ENCODE measurements at places on chromosomes 11 and 22.

- DNase-seq, result no peak
These were observed 115.9 kb downstream of the TRIM29 start for GRCh38 chr11:120021978-120022377.

GRCh38 chr11:120633616-120634393 is 122.3 kb downstream of the GRIK4 start:
- DNase-seq, result no peak

- DNase-seq, result no peak
These were observed 66.9 kb downstream of the LRRC4C start for GRCh38 chr11:41392596-41392995.

DNA sequence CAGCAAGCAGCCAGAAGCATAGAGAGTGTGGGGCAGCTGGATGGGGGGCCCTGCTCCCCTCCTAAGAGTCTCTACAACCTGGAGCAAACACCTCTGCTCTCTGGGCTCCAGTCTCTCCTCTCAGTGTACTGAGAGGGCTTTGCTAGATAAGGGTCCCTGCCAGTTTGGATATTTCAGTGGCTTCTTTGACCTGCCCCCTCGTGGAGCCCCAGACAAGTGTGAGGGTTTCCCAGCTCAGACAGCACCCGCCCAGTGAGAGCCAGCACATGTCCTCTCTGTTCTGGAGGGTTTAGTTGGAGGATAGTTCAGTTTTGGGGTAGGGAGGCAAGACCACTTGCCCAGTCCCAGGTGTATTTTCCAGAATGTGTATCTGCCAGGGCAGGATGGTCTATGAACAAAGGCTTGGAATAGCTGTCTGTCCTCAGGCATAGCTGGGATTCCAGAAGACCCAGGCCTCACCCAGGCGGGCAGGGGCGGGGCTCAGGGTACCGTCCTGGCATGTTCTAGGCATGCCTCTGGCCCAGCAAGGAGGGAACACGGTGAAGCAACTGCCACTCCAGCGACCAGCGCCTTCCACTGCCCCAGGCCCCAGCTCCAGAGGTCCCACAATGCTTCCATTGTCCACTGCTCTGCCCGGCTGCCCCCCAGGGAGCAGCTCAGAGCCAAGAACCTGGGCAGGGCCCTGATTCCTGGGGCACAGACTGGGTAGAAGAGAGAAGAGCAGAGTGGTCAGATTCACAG is 7.5 kb upstream of the MICALL1 start:
- peak; percentile 22 for DNase-seq

DNA sequence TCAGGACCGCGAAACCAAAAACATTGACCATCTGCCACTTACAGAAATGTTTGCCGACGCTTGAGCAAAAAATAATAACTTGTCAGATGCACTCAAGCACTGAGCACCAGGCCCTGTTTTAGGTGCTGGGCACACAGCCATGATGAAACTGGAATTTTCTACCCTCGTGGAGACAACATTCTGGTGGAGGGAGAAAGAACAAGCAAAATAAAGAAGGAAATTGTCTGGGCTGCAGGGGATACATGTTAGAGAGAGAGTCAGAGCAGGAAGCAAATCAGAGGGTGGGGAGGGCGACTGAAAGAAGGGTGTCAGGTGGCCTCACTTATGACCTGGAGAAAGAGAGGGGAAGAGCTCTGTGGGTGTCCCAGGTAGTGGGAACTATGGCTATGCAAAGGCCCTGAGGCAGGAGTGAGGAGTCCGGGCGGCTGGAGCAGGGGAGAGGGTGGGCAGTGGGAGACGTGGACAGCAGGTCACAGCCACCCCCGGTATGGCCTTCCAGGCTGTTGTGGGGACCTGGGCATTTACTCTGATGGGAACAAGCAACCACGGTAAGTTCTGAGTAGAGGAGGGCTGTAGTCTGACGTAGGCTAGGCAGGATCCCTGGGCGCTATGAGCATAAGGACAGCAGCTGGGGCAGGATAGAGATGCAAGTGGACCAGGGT is 78.8 kb downstream of the MYEOV start:
- DNase-seq, result no peak

DNA sequence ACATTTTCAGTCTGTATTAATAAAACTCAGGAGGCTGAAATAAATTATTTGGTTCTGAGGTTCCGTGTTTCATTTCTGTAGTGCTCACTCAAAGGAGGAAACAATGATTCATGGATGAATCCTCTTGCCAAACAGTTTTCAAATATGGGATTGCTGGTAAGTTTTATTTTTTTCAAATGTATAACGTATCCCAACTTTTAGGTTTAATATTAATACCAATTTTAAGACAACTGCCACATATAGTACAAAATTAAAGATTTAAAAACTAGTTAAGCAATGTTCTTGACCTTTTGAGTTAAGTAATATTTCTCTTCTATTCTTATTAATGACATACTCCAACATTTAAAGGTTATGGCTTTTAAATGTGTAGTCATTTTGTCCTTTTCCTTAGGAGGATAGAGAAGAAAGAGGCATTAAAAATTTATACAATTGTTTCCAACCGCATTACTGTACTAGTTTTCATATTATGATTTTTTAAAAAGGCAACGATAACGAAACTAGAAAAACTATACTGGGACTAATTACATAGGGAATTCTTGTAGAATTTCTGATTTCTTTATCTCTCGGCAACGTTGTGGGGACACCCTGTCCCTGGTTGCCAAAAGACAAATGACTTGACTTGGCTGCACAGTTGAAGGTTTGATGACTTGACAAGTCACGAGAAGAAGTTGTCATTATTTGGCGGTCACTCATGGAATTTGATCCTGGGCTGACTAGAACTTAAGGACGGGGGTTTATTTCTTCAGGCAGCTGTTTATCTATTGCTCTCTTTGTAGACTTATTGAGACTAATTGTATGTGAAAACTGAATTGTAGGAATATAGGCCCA is 69.1 kb upstream of the ADSL start:
- DNase-seq, result peak; percentile 60

DNA sequence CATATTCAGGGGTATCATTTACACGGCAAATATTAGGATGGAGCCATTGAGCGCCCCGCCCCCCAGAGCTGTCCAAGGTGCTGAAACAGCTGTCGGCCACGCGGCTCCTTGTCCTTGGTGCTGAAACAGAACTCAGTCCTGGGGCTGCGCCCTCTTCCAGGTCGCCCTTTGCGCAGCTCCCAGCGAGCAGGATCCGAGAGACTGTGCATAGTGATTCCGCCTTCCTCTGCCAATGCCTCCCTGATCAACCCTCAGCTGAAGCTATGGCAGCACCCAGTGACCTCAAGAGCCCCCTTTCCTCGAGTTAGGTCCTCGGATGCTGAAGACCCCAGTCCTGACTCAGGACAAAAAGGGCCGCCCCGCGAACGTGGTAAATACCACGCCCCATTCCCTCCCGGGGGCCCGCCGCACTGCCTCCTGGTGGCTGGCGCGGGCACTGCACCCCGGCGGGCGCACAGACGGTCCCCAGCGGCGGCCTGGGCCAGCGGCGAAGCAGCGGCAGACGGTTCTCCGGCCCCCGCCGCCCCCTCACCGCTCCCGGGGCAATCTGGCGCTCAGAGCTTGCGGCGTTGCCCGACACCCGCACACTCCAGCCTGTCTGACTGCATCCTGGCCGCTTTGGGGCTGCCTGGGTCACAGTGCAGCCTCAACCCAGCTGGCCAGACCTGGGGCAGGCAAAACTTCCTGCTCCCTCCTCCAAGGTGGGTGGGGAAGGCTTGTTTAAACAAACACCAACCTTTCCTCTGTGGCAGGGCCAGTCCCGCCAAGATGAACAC is 13.4 kb downstream of the SYT7 start:
- peak; percentile 58 for DNase-seq

DNA sequence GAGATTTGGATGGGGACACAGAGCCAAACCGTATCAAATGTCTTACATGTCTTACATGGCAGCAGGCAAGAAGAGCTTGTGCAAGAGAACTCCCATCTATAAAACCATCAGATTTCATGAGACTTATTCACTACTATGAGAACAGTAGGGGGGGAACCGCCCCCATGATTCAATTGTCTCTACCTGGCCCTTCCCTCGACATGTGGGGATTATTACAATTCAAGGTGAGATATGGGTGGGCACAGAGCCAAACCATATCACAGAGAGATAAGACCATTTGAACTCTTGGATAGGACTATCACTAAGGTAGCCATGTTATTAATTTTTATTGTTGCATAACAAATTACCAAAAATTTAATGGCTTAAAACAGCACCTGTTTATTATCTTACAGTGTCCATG is 611.7 kb downstream of the SOX6 start:
- no peak for DNase-seq

DNA sequence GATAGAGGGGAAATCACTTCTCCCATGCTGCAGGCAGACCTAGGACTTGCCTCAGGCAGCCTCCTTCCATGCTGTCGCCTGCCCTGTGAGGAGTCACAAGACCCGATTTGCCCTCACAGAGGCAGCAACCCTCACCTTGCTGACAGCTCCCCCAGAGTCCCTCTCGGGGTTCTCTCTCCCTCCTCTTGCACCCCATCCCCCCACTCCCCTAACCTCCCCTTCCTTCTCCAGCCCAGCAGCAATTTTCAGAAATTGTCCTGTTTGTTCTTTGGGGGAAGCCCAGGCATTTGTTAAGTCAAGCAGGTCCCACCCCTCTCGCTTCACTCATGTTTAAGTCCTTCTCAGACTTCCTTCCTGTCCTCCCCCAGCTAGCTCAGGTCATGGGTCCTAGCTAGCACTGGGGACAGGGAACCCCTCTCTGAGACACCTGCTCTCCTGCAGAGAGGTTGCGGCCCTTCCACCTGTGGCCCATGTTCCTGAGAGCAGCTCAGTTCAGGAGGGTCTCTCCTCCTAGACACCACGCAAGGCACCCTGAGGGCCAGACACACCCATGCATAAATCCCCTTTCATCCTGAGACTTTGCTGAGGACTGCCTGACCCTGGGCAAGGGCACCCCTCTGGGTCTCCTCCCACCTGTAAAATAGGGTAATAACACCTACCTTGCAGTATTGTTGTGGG is 6.3 kb upstream of the FXYD2 start:
- no peak for DNase-seq

GRCh38 chr11:8346157-8346755 is 82.6 kb upstream of the LMO1 start:
- no peak for DNase-seq

DNA sequence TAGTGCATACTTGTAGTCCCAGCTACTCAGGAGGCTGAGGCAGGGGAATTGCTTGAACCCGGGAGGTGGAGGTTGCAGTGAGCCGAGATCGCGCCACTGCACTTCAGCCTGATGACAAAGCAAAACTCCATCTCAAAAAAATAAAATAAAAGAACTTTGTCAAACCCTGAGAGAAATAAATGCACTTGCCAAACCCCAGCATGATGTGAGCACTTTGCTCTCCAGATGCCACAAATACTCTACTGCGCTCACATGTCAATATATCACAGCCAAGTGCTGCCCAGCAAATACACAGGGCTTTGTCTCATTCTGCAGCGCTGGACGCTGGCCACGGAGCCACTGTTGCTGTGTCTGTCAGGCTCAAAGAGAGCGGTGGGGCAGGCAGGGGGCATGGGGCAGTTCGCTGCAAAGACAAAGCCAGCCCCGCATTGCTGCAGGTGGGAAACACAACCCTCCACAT is 45.1 kb downstream of the AHNAK start:
- DNase-seq, result peak; percentile 58

DNA sequence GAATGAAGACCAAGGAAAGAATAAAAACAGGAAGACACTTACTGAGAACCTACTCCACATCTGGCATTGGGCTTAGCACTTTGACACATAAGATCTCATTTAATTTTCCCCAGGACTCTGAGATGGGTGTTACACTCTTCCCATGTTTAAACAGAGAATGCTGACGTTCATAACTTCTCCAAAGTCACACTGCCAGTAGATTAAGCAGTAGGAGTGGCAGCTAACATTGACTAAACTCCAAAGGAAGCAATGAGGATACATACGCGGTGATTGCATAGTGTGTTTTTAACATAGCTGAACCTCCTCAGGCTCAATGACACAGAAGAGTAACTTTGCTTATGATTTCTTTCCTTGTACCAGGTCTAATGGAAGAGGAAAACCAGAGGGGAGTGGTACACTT is 14.5 kb upstream of the OR10V1 start:
- no peak for DNase-seq

GRCh38 chr22:32333141-32333768 is 24.4 kb upstream of the RFPL3 start:
- DNase-seq, result no peak

DNA sequence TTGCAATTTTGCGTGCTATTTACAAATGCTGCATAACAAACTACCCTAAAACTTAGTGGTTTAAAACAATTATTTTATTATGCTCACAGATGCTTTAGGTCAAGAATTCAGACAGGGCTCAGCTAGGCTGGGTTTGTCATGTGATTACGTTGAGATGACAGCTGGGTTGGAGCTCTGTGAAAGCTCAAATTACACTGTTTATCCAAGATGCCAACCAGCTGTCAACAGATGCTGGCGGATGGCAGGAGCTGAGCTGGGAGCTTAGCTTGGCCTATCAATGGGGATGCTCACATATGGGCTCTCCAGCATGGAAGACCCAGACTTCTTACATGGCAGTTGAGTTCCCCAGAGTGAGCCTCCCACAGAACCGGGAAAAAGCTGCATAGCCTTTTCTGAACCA is 62.7 kb downstream of the STK33 start:
- DNase-seq, result no peak

- no peak for DNase-seq
These were observed 95.9 kb downstream of the BLID start for GRCh38 chr11:122019908-122020694.

DNA sequence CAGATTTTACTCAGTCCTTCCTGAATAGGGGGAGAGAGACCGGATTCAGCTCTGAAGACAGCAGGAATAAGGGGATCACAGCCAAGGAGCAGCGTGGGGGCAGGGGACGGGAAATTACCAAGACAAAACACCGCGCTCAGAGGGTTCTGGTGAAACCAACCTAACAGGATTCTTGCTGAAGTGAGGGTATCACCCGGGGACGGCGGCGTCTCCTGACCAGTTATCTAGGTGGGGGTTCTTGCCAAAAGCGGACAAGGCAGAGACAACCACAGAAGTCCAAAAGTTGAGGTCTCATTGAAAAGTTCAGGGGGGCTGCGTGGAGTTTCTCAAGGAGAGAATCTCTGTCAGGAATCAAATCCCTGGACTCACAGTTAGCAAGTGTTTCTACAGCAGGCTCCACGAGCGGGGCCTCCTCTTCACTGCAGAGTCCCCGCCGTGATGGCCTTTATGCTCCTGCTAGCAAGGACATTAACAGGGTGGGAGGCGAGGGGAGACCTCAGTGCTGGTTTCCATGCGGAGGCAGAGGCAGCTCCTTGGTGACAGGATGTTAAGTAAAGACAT is 291.0 kb downstream of the BRD1 start:
- DNase-seq, result no peak

GRCh38 chr11:127639916-127640315 is 639.3 kb upstream of the KIRREL3 start:
- DNase-seq, result no peak

DNA sequence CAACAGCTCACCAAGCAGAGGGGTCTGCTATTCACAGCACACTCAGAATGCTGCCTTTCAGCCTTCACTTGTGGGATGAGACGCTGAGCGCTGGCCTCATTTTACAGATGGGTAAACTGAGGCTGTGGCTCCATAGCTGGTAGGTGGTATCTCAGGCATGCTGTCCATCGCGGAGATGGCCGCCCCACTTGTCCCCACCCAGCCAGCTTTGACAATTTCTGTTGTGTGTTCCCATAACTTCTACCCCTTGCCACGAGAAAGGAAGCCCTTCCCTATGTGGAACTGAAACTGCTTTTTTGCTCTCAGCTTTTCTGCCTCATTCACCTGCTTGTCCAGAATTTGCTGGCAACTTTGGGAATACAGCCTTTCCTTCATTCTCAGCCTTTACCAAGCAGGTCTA is 36.1 kb upstream of the NNMT start:
- no peak for DNase-seq
